Activated naive CD4-positive, alpha-beta T cell treated with anti-CD3 and anti-CD28 coated beads for 36 hours (primary cell): ENCODE measurements at places on chromosomes 2 and 18.

DNA sequence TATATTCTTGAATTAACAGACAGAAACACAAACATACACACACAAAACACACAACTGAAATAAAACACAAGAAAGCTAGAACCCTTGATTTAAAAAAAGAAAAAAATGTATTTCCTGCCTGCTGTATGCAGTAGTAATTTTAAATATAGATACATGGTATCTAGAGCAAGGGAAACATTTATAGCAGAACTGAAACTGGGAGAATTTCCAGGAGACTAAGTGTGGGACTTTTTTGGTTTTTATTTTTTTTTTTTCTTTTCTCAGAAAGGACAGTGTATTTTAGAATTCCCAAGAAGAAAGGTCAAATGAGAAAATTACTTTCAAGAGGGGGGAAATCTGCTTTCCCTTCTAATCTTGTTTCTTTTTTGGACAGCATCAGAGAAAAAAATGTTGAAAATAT lies 558.9 kb upstream of the PKDCC start:
- no peak overlapping the region for H3K4me3 ChIP-seq
- peaks cover 3% of the 10 kb centered on the region for H3K27me3 ChIP-seq
- no peaks in the 10 kb centered on the region for H3K4me1 ChIP-seq

DNA sequence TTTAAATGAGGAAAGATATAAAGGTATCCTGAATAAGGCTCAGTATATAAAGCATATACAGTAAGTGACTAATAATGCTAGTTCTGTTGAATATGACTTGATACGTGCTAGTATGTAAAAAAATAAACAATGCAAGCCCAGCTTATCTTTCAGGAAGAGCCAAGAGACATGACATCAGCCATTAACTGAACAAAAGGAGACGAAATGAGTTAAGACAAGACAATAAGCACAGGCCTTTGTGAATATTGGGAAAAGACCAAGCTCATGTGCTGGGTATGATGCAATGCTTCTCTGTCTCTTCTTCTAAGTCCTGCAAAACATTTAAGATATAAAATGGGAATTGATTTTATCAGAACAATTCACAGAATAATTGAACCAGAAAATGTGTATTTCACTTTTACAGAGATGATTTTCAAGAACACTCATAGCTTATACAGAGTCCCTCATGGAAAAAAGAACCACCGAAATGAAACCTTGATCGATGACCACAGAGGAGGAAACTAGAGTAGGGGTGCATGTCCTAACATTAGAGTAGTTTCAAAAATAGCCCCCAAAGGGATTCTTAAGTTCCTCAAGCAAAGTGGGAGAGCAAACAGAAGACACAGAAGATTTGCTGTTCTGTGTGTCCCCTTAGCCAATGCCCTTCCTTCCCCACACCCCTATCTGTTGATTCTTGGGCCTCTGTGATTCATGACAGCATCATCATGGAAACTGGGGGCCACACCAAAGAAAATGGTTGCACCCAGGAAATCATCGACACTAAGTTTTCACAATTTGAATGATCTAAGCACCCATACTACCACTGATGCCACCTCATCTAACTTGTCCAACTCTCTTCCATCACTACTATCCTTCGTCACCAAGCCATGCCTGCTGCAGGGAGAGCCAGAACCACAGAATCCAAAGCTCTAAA lies 68.0 kb upstream of the CRIM1 start:
- H3K4me3 ChIP-seq = no peak overlapping the region
- H3K27me3 ChIP-seq = no peaks in the 10 kb centered on the region
- no peak overlapping the region for H3K27ac ChIP-seq
- peaks cover 1% of the 10 kb centered on the region for H3K36me3 ChIP-seq
- DNase-seq = peak; percentile 48

DNA sequence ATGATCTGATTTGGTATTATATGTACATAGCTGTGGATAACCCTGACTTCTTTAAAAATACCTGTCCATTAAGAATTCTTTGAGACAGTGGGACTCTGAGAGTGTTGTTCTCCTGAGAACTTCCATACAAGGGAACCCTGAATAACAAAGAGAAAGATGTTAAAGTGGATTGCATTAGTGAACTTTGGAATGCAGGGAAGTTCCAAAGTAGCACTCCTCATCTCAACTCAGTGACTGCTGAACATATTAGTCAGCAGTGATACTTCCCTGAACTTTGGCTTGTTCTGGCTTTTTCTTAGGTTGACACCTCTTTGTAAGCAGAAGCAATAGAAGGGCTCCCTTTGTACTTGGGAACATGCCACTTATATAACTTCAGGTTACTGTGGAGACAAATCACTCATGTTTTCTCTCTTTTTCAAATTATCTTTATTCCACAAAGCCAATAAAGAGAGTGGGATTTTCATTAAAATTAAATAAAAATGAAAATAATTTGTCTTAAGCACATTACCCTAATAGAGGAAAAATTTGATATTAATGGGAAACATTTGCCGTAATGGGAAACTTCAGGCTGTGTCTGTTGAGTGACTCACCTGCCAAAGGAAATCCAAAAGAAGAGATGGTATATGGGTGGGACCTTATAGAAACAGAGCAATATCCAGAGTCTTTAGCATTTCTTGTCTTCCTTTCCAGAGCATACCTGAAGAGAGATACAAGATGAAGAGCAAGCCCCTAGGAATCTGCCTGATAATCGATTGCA lies 33.3 kb downstream of the CFLAR start:
- H3K4me1 ChIP-seq = peaks cover 38% of the 10 kb centered on the region
- H3K27me3 ChIP-seq = no peaks in the 10 kb centered on the region
- peak overlapping the region; percentile 50 for H3K27ac ChIP-seq
- DNase-seq = no peak

GRCh38 chr2:121196132-121196848 lies 88.7 kb downstream of the TFCP2L1 start:
- no peaks in the 10 kb centered on the region for H3K36me3 ChIP-seq
- no peaks in the 10 kb centered on the region for H3K27me3 ChIP-seq
- H3K4me3 ChIP-seq = no peak overlapping the region
- H3K27ac ChIP-seq = no peak overlapping the region
- no peaks in the 10 kb centered on the region for H3K4me1 ChIP-seq
- no peak for DNase-seq

DNA sequence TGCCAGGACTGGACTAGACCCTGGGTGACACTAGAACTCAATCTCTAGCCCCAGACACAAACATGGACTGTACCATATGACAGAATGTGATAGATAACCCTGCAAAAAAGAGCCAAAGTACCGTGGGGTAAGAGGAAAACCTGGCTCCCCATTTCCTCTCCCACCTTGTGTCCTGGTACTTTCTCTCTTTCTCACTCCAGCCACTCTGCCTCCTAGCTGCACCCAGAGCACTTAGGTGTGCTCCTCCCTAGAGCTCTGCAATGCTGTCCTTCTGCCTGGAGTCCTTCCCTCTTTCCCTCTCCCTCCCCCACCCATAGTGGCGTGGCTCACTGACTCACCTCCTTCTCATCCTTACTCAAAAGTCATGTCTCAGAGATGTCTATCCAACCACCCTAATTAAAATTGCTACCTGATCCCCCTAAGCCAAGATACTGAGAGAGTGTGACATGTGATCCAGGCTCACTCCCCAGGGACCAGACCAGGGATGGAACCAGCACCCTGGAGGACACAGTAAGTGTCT lies 171.3 kb downstream of the LOXHD1 start:
- no peaks in the 10 kb centered on the region for H3K36me3 ChIP-seq
- no peak for DNase-seq
- no peaks in the 10 kb centered on the region for H3K4me1 ChIP-seq
- H3K27me3 ChIP-seq = no peaks in the 10 kb centered on the region

GRCh38 chr18:6557770-6558248 lies 143.1 kb upstream of the L3MBTL4 start:
- no peak overlapping the region for H3K4me3 ChIP-seq
- no peak for DNase-seq
- no peaks in the 10 kb centered on the region for H3K4me1 ChIP-seq
- H3K36me3 ChIP-seq = no peaks in the 10 kb centered on the region
- peaks cover 4% of the 10 kb centered on the region for H3K27me3 ChIP-seq

DNA sequence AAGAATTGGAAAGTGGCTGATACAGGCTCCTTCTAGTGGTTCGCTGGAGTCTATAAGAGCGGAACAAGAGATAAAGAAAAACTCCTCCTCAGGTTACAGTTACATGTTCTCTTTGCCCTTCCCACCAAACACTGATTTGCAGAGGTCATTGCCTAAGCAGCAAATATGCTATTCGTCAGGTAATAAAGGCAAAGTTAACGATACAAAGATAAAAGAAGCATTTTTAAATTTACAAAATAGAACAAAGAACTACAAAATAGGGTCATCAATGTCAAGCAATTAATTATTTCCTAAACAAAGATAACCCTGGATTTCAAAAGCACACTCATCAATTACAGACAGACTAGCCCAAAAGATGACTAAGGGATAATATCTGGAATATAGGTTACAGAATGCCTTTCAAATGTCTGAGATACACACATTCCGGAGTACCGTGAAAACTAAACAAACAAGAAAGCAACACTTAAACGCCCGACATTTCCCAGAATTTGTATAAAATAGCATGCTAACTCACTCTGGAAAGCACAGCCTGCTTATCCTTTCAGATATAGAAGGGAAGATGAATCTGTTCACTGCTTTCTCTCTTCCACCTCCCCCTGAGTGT lies 186.4 kb downstream of the MREG start:
- H3K4me1 ChIP-seq = peaks cover 12% of the 10 kb centered on the region
- H3K36me3 ChIP-seq = no peaks in the 10 kb centered on the region
- H3K27ac ChIP-seq = no peak overlapping the region
- DNase-seq = no peak
- no peaks in the 10 kb centered on the region for H3K27me3 ChIP-seq
- no peak overlapping the region for H3K4me3 ChIP-seq

- H3K27me3 ChIP-seq = no peaks in the 10 kb centered on the region
- DNase-seq = no peak
- no peak overlapping the region for H3K27ac ChIP-seq
- no peak overlapping the region for H3K4me3 ChIP-seq
Observed at GRCh38 chr2:190916829-190917228, 36.2 kb downstream of the GLS start.

DNA sequence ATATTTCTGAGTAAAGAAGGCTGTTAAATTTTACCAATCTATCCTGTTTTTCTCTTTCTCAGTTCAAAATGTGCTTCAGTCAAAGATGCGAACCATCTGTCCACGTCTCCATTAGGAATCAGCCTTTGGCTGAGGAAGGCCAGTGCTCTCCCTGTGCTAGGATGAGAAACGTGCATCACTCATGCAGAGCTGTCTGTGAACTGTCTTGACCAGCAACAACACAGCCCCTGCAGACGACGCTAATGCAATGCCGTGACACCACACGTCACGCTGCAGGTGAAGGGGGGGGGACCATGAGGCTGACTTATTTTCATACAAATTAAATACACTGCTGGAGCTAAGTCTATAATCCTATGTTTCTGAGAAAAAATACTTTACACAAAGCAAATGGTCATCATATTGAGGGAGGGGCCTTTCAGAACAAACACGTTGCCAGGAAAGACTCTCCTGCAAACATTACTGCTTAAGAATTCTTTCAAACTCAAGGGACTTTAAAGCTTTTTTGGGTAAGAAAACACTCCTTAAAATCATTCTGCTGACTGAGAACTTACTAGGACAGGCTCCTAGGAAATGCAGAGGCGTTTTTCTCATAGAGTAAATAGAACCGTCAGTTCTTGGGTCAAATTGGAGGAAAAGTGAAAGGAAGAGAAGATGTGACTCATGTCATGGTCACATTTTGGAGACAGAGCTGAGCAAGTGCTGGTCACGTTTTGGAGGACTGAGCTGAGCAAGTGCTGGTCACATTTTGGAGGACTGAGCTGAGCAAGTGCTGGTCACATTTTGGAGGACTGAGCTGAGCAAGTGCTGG lies 97.0 kb downstream of the MBP start:
- H3K27ac ChIP-seq = no peak overlapping the region
- DNase-seq = no peak
- no peak overlapping the region for H3K4me3 ChIP-seq
- H3K36me3 ChIP-seq = peaks cover 5% of the 10 kb centered on the region
- H3K4me1 ChIP-seq = peaks cover 43% of the 10 kb centered on the region

DNA sequence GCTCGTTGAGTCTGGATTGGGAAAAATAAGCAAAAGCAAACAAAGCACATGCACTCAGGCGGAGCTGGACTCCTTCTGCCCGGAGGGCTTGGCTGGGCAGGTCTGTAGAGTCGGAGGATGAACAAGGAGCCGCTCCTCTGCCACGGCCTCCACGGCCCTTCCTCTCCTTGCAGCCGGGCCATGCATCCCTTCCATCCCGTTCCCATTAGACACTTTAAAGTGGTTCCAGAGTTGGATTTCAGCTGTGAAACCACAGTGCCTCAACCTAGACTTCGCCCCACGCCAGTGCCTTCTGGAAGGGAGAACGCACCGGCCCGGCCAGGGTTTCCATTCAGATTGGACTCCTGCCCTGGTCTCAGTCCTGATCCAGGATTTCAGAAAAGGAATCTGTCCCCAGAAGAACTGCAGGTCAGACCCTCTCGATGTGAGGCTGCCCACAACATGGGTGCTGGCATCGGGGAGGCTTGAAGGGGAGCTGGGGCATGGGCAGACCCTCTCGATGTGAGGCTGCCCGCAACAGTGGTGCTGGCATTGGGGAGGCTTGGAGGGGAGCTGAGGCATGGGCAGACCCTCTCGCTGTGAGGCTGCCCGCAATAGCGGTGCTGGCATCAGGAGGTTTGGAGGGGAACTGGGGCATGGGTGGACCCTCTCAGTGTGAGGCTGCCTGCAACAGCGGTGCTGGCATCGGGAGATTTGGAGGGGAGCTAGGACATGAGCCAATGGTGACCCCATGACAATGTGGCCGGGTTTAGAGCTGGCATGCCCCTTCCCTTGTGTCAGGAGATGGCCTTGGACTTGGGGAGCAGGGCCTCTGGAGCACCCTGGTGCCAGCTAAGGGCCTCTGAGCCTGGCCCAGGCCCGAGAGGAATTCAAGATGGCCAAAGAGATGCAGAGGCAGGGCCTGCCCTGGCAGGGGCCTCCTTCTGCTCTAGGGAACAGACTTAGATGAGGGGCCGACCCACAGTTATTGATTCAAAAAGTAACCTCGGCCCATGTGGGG lies 304.5 kb downstream of the NDUFA10 start:
- H3K4me1 ChIP-seq = no peaks in the 10 kb centered on the region
- no peaks in the 10 kb centered on the region for H3K36me3 ChIP-seq
- DNase-seq = no peak
- H3K27me3 ChIP-seq = no peaks in the 10 kb centered on the region
- no peak overlapping the region for H3K4me3 ChIP-seq

DNA sequence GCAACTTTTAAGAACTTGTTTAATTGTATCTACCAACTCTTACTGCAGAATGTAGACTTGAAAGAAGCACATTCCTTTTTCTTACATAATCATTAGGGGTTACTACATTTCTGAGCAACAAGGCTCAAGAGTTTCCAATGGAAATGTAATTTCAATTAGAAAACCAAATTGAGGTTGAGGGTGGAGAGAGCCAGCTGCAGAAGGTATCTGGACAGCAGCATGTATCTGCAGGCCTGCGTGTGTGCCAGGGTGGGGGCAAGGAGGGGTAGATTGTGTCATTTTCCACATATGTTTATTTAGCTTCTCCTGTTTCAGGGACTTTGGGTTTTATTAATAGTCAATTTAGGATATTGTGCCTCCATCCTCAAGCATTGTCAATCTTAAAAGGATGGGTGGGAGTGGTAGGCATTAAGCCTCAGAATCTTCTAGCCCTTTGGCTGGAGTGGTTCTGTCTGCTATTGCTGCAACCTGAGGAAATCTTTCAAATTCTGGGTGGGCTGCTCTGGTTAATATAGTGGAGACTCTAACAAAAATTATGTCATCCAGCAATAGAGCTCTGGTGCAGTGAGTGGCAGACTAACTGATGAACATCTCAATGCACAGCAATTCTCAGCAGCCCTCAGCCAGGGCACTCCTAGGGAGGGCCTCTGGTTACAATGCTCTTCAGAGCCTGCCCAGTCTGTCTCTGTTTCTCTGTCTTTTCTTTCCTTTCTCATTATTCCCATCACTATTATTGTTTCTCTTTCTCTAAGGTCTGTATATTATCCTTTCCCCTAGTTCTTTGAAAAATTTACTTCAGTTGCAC lies 151.4 kb downstream of the RPIA start:
- H3K4me3 ChIP-seq = no peak overlapping the region
- no peaks in the 10 kb centered on the region for H3K4me1 ChIP-seq
- peaks cover 2% of the 10 kb centered on the region for H3K27me3 ChIP-seq
- H3K36me3 ChIP-seq = no peaks in the 10 kb centered on the region
